ENCODE measurements at places on chromosomes 1 and 21.

DNA sequence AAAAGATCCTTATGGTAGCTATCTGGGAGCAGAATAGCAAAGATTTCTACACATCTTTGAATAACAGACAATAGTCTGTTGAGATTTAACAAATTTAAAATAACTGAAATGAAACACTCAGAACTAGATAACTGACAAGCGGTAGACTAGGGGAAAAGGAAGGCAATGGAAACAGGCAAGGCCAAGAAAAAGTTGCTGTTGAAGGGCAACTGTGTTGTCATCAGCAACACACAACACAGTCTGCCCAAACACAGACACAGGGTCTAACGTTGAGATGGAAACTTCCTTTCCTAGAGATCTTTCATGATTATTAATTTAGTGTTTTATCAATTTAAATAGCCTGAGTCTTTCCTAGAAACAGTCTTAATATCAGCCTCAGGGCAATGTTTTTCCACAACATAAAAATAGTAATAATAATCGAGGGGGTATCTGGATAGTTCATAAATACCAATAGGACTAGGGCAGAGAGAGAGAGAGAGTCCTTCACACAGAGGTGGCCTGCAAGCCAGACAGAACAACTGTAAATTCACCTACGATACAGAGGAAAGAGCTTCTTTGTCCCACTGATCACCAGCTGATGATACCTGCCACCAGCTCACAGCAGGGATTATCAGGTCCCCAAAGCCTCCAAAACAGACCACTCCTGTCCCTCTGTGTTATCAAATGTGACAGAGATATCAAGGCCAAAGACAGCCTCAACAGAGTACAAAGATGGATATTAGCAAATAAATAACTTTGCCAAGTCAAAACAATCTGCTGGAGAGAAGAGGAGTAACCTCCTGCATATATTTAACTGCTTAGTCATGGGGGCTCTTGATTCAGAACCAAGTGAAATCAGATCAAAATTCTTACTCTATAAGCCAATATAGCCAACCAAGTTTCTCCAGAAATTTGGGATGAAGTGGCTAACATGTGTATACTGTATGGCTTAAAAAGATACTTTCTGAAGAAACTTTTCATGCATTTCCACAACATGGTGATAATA lies 245.3 kb downstream of the SLC45A1 start:
- DNase-seq = no peak

GRCh38 chr1:212267460-212267859 lies 17.8 kb upstream of the PPP2R5A start:
- DNase-seq = no peak

DNA sequence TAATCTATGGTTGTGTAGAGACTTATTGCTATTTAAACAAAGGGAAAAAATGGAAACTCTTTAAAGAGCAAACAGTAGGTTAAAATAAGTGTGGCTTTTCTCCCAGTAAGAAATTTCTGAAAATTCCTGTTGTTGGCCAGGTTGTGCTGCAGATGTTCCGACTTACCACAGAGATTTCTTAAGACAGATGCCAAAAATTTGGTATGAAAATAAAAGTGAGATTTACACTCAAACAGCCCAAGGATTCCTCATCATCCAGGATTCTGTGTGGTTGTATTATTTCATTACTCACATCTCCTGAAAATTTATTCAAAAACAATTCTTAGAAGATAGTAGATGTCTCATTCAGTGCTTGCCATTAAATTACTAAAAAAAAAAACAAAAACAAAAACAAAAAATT lies 296.7 kb upstream of the PTBP2 start:
- DNase-seq = peak; percentile 11

- DNase-seq = no peak
These were observed 39.4 kb downstream of the PAFAH2 start for GRCh38 chr1:25958465-25958864.

DNA sequence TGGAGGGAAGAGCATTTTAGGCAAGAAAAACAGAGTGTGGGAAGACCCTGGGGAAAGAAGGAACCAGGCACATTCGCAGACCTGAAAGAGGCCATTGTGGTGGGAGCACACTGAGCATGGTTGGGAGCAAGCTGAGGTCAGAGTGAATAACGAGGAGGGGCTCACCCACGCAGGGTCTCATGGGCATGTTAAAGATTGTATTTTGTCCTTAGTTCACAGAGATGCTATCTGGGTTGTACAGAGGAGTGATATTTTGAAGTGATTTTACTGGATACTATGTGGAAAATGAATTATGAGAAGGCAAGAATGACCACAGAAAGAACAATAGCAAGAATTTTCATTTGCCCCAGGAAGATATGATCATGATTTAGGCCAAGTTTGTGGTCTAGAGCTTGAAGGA lies 578.3 kb upstream of the NR5A2 start:
- DNase-seq = no peak

DNA sequence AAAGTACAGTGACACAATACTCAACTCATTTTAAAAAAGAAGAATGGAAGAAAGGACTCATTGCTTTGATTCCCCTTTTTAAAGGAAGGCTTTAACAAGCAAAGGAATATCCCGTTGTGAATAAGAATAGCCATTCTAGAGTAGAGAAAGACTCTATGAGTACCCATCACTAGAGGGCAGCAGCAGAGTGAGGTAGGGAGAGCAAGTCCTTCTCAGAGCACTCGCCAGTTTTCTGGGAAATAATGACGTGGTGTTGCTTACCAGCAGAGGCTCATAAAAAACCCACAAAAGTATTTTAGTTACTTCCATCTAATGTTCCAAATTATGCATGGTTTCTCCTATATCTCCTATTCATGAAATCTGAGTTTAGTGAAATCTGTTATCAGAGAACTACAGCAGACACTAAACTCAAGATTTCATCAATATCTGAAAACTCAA lies 74.6 kb downstream of the USP24 start:
- peak; percentile 78 for DNase-seq

- no peak for DNase-seq
These were observed 1.8 kb downstream of the RER1 start for GRCh38 chr1:2393471-2393877.

DNA sequence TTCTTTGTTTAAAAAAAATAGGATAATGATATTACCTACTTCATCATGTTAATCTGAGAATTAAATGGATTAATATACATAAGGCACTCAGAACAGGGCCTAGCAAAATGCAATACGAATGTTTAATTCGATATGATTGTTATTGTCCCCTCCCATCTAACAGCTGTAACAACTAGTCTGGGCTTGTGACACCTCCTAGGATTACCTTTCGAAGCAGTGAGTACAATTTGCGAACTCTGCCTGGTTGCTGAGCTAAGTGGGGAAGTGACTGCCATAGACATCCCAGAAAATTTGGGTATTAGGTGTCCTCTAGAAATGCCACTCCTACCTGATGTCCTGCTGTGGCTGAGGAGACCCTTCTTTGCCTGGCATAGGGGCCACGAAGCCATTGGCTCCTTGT lies 3.0 kb downstream of the RASSF5 start:
- DNase-seq = no peak

DNA sequence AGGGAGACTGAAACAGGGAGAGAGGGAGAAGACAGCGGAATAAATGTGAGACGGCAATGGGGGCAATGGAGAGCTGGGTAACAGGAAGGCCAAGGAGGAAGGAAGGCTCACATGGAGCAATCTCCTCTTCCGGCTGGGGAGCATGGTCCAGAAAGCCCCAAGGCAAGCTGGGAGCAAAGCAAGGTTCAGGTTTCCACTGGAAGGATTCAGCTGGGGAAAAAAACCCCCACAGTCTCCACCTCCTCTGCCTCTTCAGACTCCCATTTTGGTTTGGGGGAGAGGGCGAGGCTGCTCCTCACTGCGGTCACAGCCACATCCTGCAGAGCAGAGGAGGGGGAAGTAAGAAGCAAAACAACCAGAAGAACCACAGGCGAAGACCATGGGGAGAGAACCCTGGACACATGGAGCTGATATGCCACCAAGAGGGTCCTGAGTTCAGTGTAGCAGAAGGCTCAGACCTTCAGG lies 650 bp downstream of the TNFAIP8L2 start:
- no peak for DNase-seq

DNA sequence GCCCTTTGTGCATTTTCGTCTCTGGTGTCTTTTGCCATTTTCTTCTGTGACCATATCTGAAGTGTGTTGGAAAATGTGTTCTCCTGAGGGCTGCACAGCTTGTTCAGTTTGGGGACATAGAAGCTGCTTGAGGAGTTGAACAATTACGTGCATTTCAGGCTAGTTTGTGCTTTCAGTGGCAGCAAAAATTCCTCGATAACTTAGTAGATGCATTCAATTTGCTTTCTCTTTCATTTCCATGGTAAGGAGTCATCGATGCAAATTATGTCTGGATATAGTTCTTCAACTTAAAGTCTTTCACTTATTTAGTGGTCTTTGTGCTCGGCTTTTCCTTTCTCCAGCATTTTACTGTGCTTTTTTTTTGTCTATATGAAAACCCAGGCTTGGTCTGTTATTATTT lies 441.5 kb downstream of the PLA2G4A start:
- DNase-seq = no peak

DNA sequence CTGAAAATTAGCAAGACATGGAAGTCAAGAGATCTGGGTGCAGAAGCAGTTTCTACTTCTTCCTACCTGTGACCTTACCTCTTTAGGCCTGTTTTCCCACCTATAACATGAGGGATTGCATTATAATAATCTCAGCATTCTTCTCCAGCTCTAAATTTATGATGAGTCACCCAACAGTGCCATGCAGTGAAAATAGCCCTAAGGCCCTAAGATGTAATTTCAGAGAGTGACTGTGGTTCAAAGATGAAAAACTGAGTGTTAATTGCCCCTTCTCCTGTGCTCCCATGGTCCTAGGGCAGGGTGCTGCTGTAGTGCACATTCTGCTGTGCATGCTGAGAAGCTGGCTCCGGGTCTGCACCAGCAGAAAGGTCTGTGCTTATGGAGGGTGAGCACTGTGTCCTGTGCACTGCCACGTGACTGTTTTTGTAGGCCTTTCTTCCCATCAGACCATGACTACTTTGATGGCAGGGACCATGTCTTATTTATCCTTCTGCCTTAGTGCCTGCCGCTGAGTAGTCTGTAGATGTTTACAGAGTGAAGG lies 29.7 kb downstream of the JUN start:
- no peak for DNase-seq

DNA sequence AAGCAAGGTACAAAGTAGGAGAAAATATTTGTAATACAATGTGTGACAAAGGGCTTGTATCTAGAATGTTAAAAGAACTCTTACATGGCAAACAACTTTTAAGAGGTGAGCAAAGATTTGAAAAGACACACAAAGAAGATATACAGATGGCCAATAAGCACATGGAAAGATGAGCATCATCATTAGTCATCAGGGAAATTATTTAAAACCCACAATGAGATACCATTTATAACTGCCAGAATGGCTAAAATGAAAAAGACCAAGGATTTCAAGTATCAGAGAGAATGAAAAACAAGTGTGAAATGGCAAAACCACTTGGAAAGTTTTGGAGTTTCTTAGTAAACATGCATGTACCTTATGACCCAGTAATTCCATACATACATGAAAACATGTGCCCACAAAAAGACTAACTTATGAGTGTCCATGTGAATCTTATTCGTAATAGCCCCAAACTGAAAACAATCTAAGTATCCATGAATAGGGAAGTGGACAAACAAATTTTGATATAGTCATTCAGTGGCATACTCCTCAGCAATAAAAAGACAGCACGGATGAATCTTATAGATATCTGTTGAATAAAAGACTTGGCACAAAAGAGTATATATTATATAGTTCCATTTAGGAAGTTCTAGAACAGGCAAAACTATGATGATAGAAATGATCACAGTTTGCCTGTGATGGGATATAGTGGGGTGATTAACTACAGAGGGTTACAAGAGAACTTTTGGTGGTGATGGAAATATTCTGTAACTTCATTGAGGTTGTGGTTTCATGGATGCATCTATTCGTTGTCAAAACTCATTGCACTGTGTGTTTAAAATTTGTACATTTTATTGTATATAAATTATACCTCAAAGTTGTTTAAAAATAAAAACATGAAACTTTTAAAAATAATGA lies 82.0 kb downstream of the DISP1 start:
- no peak for DNase-seq

- DNase-seq = no peak
These were observed 4.1 kb downstream of the PPM1J start for GRCh38 chr1:112711041-112711440.

DNA sequence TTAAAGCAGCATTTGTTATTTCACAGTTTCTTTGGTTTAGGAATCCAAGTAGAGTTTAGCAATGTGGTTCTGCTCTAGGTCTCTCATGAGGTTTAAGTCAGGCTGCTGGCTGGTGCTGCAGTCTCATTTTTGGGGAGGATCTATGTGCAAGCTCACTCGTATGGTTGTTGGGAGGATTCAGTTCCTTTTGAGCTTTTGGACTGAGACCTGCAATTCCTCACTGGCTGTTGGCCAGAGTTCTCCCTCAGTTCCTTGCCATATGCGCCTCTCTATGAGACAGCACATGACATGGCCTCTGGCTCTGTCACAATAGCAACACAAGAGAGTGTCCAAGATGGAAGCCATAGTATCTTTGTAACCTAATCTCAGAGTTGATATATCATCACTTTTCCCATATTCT lies 91.0 kb downstream of the OLFML2B start:
- no peak for DNase-seq

DNA sequence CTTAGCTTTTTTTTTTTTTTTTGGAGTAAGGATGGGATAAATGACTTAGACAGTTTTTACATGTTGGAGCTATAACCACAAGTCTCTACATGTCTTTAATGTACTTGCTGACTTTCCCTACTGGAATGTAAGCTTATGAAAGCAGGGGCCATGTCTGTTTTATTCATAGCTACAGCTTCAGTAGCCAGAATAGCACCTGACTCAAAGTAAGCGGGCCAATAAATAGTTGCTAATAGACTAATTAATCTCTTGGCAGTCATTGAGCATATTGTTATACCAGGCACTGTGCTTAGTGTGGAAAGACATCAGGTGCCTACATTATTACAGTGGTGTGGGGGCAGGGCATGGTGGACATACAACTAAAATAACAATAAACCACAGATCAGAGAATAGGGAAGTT lies 84.4 kb upstream of the HOOK1 start:
- DNase-seq = no peak

DNA sequence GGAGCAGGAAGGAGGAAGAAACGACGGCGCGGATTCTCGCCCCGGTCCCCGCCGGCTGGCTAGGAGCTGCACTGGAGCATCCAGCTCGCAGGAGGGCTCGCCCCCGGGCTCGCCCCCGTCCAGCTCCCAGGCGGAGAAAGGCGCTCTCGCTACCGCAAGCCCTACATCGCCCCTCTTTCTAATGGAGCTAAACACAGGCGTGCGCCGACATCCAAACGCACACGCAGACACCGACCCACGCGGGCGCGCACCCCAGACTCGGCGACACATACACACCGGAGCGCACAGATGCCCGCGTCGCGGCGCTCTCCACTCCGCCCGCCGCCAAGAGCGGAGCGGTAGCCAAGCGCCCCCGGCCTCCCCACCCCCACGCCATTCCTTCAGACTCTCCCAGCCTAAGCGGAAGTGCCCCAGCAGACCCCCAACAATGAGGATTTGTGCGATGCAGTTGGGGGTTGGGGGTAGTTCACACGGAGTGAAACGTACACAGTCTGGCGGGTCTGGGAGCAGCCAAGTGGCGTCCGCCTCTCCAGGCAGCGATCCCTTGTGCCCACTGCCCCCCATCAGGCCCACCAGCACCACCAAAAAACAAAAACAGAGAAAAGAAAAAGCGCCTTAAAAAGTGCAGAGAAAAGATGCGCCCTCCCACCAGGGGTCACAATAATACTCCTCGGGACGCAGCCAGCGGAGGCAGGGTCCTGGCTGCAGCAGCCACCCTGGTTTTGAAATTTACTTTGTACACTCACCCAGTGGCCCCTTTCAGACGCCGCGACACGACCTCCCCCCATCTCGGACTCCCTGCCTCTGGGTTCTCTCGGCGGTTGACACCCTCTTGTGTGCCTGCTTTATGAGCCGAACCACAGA lies 1.4 kb downstream of the DAB1 start:
- DNase-seq = no peak
